ENCODE measurements at places on chromosomes 4 and X.

DNA sequence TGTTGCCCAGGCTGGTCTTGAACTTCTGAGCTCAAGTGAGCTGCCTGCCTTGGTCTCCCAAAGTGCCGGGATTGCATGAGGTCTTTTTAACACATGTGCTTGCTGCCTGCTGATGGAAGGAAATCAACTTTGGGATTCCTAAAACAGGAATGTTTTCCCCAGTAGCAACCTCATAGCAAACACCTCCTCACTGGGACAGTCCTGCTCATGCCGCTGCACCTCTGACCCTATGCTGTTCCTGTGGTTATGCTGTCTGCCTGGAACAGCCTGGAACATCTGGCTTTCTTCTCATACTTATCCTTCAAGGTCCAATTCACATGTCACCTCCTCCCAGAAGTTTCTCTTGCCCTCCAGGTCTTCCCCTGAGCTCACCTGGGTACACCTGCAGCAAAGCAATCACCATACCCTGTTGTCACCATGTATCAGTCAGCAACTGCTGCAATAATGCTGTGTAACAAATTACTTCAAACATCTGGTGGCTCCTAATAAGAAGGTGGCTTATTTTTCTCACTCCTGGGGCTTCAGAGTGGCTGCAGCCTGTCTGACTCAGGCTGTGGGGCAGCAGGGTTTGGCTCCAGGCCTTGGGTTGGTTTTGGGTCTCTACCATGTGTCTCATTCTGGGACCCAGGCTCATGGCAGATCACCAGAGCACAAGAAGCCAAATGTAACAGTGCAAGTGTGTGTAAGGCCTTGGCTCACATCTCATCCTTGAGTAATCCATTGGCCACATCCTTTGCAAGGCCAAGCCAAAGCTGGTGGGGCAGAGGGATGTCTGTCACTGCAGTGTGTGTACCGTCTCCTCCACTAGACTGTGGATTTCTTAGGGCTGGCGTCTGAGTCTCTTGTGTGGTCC is 59.4 kb upstream of the SORCS2 start:
- DNase-seq = no peak

- no peak for DNase-seq
These were observed 26.0 kb downstream of the BEND2 start for GRCh38 chrX:18194688-18195087.

DNA sequence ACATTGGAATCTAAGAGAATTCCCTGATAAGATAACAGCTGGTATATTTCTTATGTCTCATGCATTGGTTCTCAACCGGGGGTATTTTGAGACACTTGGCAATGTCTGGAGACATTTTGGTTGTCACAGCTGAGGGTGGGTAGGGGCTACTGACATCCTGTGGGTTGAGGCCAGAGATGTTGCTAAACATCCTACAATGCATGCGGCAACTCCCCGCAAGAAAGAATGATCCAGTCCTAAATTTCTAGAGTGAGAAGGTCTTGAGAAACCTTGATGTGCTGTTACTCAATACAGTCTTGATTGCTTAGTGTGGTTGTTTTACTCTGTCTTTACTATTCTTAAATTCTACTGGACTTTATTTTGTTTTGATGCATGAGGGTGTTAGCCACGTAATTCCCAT is 287.2 kb downstream of the FRMPD4 start:
- no peak for DNase-seq

DNA sequence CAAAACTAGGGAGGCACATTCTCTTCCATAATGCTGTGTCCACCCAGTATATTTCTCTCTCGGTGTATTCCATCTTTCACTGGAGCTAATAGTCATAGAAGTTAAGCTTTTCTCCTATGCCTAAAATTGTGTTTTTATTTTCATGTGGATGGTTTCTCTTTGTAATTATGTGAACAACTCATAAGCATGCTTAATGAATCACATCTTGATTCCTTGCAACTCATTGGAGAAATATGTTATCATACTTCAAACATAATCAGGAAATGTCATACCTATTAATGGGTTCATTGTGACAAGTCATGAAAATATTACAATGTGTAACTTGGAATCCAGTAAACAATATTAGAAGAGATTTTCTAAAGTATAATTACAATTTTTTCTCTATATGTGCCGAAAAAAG is 186.3 kb downstream of the SLC7A11 start:
- no peak for DNase-seq

- DNase-seq = no peak
These were observed 104.1 kb upstream of the MCF2 start for GRCh38 chrX:139811942-139812629.

DNA sequence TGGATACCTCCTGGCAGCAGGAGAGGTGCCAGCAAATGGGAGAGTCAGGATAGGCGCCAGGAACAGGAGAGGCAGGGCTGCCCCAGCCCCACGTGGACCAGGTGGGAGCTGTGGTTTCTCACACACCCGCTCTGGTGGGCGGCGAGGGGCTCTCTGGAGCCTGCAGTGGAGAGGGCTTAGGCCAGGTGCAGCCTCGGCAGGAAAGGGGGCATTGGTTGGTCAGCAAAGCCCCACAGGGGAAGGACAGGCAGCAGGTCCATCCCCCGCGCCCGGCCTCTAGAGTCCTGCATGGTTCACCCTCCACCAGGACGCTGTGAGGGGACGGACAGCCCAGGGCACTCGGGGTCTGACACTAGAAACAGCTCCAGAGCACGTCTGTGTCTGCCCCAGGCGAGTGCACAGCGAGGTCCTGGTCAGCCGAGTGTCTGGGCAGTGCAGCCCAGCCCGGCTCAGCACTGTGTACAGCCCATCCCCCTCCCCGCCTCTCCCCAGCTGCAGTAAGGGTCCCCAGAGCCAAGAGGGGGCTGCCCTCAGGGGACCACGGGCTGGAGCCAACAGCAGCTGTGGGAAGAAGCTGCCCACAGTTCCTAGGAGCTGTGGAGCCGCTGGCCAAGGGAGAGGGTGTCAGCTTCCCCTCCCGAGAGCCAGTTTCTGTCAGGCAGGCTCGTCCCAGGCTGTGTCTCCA is 8.2 kb downstream of the ATP5ME start:
- DNase-seq = no peak

DNA sequence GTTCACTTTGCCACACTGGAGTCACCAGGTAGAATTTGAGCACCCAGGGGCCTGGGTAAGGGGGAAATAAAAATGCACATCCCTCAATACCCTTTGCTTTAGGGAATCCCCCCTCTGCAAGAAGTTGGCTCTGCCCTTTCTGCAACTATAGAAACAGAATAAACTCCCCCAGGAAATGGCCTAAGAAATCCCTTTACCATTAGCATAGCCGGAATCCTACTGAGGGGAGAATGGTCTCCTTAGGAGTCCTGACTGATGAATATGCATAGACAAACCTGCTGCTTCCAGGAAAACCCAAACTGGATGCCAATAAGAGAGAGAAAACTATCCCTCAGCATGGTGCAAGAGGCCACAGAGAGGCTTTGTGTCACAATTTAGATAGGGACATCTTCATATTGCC is 11.0 kb downstream of the EFHC2 start:
- no peak for DNase-seq

GRCh38 chr4:135185256-135185655 is 983.7 kb upstream of the PABPC4L start:
- DNase-seq = no peak

DNA sequence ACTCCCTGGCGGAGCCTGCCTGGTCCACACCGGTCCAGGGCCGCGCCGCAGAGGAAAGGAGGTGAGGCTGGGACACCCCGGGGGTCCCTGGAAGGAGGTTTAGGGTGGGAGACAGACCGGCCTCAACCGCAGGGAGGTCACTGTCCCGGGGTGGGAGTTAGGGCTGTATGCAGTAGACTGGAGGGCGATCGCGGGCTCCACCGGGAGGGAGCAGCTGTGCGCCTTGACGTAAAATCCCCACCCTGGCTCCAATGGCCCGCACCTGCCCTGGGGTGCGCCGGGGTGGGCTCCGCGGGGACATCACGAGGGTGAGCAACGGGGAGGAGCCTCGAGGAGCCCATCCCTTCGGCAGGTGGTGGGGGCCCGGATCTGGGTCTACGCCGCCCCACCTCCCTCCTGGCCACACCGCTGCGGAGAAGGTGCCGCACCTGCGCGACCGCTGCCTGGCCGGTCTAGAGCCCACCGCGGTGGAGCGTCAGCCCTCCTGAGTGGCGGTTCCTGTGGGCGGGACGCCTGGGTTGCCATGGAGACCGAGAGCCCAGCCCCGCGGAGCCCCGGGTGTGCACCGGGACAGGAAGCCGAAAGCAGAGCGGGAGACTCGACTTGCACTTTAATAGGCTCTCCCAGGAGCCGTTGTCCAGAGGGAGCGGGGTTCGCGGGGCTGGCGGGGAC is 105.1 kb downstream of the ADRA2C start:
- no peak for DNase-seq

GRCh38 chrX:154458954-154459778 is 1.1 kb downstream of the PLXNA3 start:
- DNase-seq = no peak

- DNase-seq = peak; percentile 15
These were observed 16.8 kb upstream of the DMP1 start for GRCh38 chr4:87633243-87633642.

- DNase-seq = no peak
These were observed 434.9 kb upstream of the PABPC4L start for GRCh38 chr4:134636338-134637051.

- DNase-seq = no peak
These were observed 93.5 kb upstream of the TRIM2 start for GRCh38 chr4:153110739-153111138.

DNA sequence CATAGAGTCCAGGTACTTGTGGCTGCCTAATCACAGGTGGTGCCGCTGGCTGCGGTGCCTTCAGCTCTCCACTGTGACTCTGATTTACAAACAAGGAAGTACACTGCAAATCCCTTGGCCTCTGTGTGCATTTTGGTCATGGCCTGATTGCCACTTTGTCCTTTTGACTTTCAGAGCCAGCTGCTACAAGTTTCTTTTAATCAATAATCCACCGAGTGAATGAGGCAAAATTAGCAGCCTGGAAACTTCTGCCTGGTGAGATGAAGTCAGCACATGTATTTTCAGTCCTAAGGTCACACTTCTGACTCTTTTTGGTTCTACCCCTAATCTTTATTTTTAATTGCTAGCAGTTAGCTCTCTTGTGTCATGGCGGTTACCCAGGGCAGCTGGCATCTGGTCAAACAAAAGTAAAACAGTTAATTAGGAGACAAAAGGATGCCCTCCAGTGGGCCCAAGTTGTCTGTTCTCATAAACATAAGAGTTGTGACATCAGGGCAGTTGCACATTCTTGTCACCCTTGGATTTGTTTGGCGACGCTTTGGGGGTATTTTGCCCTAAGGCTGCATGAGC is 62.3 kb upstream of the LNX1 start:
- DNase-seq = no peak

DNA sequence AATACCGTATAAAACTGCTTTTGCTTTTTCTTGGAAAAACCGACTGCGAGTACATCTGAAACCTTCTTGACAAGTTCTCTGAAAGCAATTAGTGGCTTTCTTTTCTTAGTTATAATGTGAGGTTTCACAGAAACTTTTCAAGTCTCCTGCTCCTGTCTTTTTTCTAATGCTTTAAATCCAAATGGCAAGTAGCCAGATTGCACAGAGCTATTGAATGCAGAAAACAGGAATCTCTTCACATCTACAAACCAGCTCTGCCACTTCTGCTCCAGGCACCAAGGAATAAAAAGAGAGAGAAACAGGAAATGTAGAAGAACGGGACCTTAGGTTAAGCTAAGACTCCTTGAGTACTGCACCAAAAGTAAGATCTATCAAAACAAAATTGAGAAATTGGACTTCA is 267.3 kb upstream of the TET2 start:
- no peak for DNase-seq

DNA sequence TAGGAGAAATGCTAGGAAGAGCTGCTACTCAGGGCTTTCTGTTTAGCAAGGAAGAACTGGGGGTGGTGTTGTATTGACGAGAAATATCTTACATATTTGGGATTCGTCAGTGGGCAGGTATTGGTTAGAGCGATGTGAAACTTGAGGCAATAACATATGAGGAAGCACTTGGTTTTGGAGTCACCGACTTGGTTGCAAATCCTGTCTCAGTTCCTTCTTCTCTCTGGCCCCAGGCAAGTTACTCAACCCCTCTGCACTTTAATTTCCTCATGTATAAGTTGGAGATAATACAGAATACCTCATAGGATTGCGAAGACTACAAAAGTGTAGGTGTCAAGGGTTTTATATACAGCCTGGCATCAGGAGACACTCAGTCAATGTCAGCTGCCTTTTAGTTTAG is 34.1 kb downstream of the GPAT3 start:
- no peak for DNase-seq

GRCh38 chrX:70422851-70423341 is at the start of gene GDPD2:
Gene GDPD2 (plus strand): TSS chrX:70423314. CDS start chrX:70424985, 1,671 bp downstream.
- no peak for DNase-seq

- no peak for DNase-seq
These were observed 92.9 kb upstream of the EDNRA start for GRCh38 chr4:147388018-147388417.

- DNase-seq = no peak
These were observed 93.3 kb downstream of the SPATA18 start for GRCh38 chr4:52144372-52144771.

DNA sequence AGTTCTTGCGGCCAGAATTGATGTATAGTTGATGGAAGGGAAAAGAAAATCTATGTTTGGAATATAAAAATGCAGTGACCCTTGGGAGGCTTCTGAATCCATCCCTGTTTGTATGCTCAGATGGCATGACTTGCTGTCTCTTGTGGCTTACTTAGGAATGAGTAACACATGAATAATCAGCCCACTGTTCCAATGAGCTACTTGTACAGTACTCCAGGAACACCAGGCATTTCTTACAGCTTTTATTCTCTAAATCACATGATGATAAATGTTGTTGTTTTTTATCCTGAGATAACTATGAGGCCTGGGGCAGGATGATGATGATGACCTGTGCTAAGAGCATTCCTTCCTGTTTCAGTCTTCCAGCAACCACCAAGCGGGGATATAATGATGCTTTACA is 18.9 kb downstream of the TMPRSS11E start:
- no peak for DNase-seq

- DNase-seq = no peak
These were observed 215.2 kb upstream of the GK2 start for GRCh38 chr4:79623021-79623870.

- no peak for DNase-seq
These were observed 13.3 kb upstream of the CDKL2 start for GRCh38 chr4:75643651-75644050.

GRCh38 chrX:110414679-110415439 is 56.2 kb downstream of the RTL9 start:
- no peak for DNase-seq

GRCh38 chr4:10620935-10621488 is 63.6 kb downstream of the CLNK start:
- no peak for DNase-seq

DNA sequence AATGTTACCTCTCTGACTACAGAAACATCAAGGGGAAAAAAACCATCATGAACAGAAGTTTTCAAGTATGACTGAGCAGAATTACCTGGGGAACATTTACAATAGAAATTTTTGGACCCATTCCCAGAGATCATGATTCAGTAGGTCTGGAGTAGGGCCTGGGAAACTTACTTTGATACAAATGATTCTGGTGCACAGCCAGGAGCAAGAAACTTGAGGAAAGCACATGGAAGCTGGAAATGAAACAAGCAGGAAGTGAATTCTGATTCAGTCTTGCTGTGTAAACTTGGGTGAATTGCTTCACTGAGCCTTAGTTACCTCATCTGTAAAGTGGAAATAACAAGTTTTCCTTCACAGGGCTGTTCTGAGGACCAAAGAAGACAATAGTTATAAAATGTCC is 192.5 kb upstream of the TAPT1 start:
- DNase-seq = no peak
